ENCODE measurements at places on chromosomes 11 and 22. TPM values are rescaled to one million over a fixed set of nuclear protein-coding genes. Genes with fewer than 3 reads are reported as not detected.

GRCh38 chr11:103031834-103032233 lies 60.1 kb downstream of the DCUN1D5 start:
- no peak for DNase-seq
- no peak overlapping the region for H3K27ac ChIP-seq
- H3K27me3 ChIP-seq, result no peaks in the 10 kb centered on the region
- H3K36me3 ChIP-seq, result no peaks in the 10 kb centered on the region

- peaks cover 24% of the 10 kb centered on the region for H3K4me1 ChIP-seq
- H3K27me3 ChIP-seq, result no peaks in the 10 kb centered on the region
- H3K27ac ChIP-seq, result no peak overlapping the region
- peaks cover 20% of the 10 kb centered on the region for H3K36me3 ChIP-seq
Observed at GRCh38 chr11:65017937-65018336, 4.0 kb downstream of the ARL2 start.

Gene ENTHD1
- total RNA-seq, result 0.16 TPM

- no peak for DNase-seq
- H3K4me3 ChIP-seq, result no peak overlapping the region
- no peaks in the 10 kb centered on the region for H3K4me1 ChIP-seq
- H3K27me3 ChIP-seq, result no peaks in the 10 kb centered on the region
- no peak overlapping the region for H3K27ac ChIP-seq
- peaks cover 25% of the 10 kb centered on the region for H3K36me3 ChIP-seq
Observed at GRCh38 chr11:64752175-64752970, 7.4 kb downstream of the PYGM start.

GRCh38 chr22:48371391-48371790 lies 1456.3 kb downstream of the BRD1 start:
- no peak for DNase-seq
- peaks cover 20% of the 10 kb centered on the region for H3K27me3 ChIP-seq
- no peak overlapping the region for H3K27ac ChIP-seq
- H3K4me1 ChIP-seq, result no peaks in the 10 kb centered on the region
- no peak overlapping the region for H3K4me3 ChIP-seq
- H3K36me3 ChIP-seq, result no peaks in the 10 kb centered on the region

Gene TRIM66
- total RNA-seq, result 23.4 TPM

GRCh38 chr22:22037740-22038139 lies 55.2 kb upstream of the TOP3B start:
- no peak overlapping the region for H3K4me3 ChIP-seq
- peaks cover 4% of the 10 kb centered on the region for H3K27me3 ChIP-seq
- H3K36me3 ChIP-seq, result no peaks in the 10 kb centered on the region
- H3K4me1 ChIP-seq, result no peaks in the 10 kb centered on the region
- no peak overlapping the region for H3K27ac ChIP-seq
- DNase-seq, result no peak

DNA sequence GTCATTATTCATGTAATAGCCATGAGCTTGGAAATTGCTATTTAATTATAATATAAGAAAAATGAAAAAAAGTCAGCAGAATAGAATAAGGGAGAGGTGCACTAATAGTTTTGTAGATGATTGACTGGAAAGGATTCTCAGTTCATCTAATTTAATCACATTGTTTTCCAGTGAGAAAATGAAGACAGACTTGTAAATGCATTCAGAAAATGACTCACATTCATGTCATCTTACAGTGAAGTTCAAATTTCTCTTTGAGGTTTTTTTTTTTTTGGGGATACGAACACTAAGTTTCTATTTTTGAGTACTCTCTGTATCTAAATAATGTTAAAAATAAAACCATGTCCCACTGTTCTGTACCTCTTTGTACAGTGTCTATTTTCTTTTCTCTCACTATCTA lies 18.5 kb upstream of the OR4A16 start:
- no peak overlapping the region for H3K27ac ChIP-seq
- no peaks in the 10 kb centered on the region for H3K27me3 ChIP-seq
- no peak for DNase-seq
- H3K4me1 ChIP-seq, result no peaks in the 10 kb centered on the region
- H3K36me3 ChIP-seq, result no peaks in the 10 kb centered on the region

DNA sequence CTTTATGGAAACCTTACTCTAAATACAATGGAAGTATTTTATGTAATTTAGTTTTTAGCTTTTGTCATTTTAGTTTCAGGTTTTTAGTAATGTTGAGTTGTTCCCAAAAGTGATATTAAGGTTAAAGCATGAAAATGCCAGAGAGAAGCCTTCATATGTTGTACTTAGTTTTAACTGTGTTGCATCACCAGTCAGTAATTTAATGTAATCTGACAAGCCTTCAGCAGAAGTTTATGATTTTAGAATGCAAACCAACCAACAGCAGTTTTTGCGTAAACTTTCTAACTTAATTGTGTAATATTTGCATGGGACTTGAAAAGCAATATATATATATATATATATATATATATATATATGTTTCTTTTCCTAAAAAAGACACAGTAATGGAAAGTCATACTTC lies 110.6 kb downstream of the MSANTD4 start:
- no peak for DNase-seq
- H3K4me1 ChIP-seq, result no peaks in the 10 kb centered on the region
- H3K27ac ChIP-seq, result no peak overlapping the region
- H3K36me3 ChIP-seq, result no peaks in the 10 kb centered on the region
- no peak overlapping the region for H3K4me3 ChIP-seq

Gene IL18
- 0.53 TPM for total RNA-seq

- peak; percentile 62 for DNase-seq
- no peak overlapping the region for H3K4me3 ChIP-seq
Observed at GRCh38 chr11:36352922-36353321, 56.8 kb downstream of the PRR5L start.

GRCh38 chr11:122038543-122038942 lies 77.5 kb downstream of the BLID start:
- H3K4me3 ChIP-seq, result no peak overlapping the region
- no peaks in the 10 kb centered on the region for H3K36me3 ChIP-seq
- no peaks in the 10 kb centered on the region for H3K4me1 ChIP-seq
- no peaks in the 10 kb centered on the region for H3K27me3 ChIP-seq
- DNase-seq, result no peak
- no peak overlapping the region for H3K27ac ChIP-seq

- DNase-seq, result peak; percentile 9
- H3K27me3 ChIP-seq, result no peaks in the 10 kb centered on the region
Observed at GRCh38 chr22:38706101-38706900, 557 bp downstream of the GTPBP1 start.

GRCh38 chr22:39383841-39384625 lies 15.5 kb upstream of the TAB1 start:
- H3K4me3 ChIP-seq, result no peak overlapping the region
- H3K36me3 ChIP-seq, result no peaks in the 10 kb centered on the region
- H3K27me3 ChIP-seq, result peaks cover 7% of the 10 kb centered on the region
- no peak for DNase-seq

DNA sequence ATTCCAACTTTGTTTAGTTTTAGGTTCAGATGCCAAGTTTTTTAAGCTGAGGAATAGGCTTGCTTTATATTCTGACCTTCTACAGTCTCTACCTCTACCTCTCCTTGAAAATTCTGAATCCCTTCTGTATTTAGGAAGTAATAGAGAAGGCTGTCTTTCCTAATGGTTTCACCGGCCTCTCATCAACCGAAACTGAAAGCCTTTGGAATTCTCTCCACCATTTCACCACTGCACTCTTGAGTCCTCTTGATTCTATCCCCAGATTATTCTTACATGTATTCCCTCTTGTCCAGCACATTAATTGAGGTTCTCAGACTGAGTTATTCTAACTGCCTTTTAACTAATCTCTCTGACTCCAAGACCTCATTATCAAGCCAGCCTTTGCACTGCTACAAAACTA lies 67.7 kb upstream of the PICALM start:
- H3K4me3 ChIP-seq, result no peak overlapping the region
- no peaks in the 10 kb centered on the region for H3K36me3 ChIP-seq
- no peak for DNase-seq
- no peaks in the 10 kb centered on the region for H3K27me3 ChIP-seq

DNA sequence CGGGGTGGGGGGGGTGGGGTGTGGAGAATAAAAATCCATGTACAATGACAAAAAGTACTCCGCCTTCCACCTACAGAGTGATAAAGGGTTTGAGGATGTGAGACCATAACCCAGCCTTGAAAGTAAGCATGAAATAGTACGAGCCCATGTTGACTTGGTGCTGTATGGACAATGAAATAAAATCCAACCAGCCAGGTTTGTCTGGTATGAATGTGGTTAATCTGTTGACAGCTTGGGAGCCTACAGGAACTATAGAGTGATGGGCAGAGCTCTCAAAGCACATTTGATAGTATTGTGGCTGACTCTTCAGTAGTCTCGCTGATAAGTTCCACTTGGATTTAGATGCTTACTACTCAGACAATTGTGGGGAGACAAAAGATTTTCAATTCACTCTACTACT lies 48.8 kb upstream of the CD44 start:
- H3K4me3 ChIP-seq, result no peak overlapping the region
- H3K27ac ChIP-seq, result no peak overlapping the region
- H3K27me3 ChIP-seq, result no peaks in the 10 kb centered on the region
- DNase-seq, result no peak
- no peaks in the 10 kb centered on the region for H3K36me3 ChIP-seq
- H3K4me1 ChIP-seq, result peaks cover 22% of the 10 kb centered on the region

- H3K27ac ChIP-seq, result no peak overlapping the region
- H3K4me1 ChIP-seq, result no peaks in the 10 kb centered on the region
- H3K27me3 ChIP-seq, result no peaks in the 10 kb centered on the region
Observed at GRCh38 chr11:105220121-105220520, 80.6 kb upstream of the CARD18 start.

DNA sequence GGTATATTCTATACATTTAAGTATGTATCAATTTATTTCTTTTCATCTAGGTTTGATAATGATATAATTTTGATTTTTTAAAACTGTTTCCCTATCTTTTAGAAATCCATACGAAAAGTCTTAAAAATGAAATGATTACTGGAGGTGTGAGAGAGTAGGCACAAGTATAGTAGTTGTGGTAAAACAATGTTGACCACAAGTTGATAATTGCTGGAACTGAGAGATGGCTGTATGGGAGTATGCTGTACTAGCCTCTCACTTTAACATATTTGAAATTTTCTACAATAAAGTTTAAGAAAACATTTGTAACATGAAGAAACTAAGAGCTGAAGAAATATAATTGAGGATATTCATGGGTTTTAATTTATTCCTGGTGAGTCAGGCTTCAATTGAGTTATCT lies 30.0 kb downstream of the FSHB start:
- no peaks in the 10 kb centered on the region for H3K36me3 ChIP-seq
- H3K27me3 ChIP-seq, result no peaks in the 10 kb centered on the region
- H3K27ac ChIP-seq, result no peak overlapping the region
- H3K4me1 ChIP-seq, result no peaks in the 10 kb centered on the region

DNA sequence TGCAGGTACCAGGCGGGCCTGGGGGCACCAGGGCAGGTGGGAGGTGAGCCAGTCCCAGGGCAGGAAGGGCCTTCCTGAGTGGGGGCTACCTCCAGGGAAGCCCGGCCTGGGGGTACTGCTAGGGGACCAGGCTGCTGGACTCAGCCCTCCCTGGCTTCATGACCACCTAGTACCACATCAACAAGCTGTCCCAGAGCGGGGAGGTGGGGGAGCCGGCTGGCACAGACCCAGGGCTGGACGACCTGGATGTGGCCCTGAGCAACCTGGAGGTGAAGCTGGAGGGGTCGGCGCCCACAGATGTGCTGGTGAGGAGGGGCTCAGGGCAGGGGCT lies 6.7 kb downstream of the TRPT1 start:
- peaks cover 66% of the 10 kb centered on the region for H3K36me3 ChIP-seq
- peaks cover 18% of the 10 kb centered on the region for H3K4me1 ChIP-seq
- no peak for DNase-seq
- no peak overlapping the region for H3K27ac ChIP-seq
- no peak overlapping the region for H3K4me3 ChIP-seq

DNA sequence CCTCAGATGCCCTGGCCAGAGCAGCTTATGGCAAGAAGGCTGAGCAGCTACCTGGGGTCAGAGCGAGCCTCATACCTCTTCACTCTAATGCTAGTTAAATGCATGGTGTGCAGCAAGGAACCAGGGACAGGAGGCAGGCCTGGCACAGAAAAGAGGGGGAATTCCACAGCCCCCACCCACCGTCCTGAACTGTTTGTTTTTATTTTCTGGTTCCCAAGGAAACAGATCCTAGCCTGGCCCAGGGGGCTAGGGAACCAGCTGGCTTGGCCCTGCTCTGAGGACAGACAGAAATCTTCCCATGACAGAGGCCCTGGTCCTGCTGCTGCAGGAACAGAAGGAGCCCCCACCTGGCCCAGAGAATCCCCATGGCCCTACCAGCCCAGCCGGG lies 40.4 kb downstream of the SLCO2B1 start:
- no peak for DNase-seq
- no peak overlapping the region for H3K4me3 ChIP-seq
- H3K4me1 ChIP-seq, result no peaks in the 10 kb centered on the region
- H3K27me3 ChIP-seq, result no peaks in the 10 kb centered on the region
- H3K27ac ChIP-seq, result no peak overlapping the region

- H3K4me3 ChIP-seq, result no peak overlapping the region
- no peaks in the 10 kb centered on the region for H3K36me3 ChIP-seq
- H3K27me3 ChIP-seq, result peaks cover 2% of the 10 kb centered on the region
- H3K4me1 ChIP-seq, result no peaks in the 10 kb centered on the region
- H3K27ac ChIP-seq, result no peak overlapping the region
Observed at GRCh38 chr11:129590030-129590752, 214.5 kb downstream of the BARX2 start.

Gene OR51B4
- not detected for total RNA-seq

DNA sequence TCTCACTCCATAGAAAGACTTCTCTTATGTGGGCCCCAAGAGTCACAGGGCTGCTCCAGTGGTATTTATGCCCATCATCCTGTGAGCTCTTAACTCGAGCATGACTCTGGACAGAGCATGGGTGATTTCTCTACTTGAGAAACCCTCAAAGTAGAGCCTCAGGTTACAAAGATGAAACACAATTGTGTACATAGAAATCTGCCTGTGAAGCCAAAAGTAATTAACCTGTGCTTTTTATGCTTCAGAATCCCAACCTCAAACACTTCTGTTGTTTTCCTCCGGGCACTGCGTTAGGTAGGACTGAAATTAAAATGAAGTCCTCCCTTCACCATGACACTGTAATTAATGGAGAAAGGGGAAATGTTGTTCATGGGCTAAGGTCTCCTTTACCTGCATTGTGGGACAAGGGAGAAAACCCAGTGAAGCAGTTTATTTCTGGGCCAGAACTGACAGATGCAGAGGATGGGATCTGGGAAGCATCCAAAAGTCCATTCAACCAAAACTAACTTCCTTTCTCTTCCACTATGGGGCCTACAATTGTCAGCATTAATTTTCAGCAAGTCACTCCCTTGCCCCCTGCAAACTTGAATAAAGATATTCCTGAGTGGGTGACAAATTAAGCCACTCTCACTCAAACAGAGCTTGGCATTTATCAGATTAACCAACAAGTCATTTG lies 24.1 kb upstream of the POU2AF1 start:
- H3K4me3 ChIP-seq, result no peak overlapping the region
- no peak overlapping the region for H3K27ac ChIP-seq
- no peak for DNase-seq
- H3K4me1 ChIP-seq, result no peaks in the 10 kb centered on the region

Gene HOATZ
- total RNA-seq, result not detected

Gene CCDC86
- 16.3 TPM for total RNA-seq

GRCh38 chr22:43953988-43954785 lies 1.1 kb upstream of the SAMM50 start:
- peak overlapping the region; percentile 88 for H3K4me3 ChIP-seq
- DNase-seq, result no peak
- H3K27me3 ChIP-seq, result peaks cover 11% of the 10 kb centered on the region

Gene JHY
- 2.8 TPM for total RNA-seq

- no peak overlapping the region for H3K4me3 ChIP-seq
- peaks cover 2% of the 10 kb centered on the region for H3K27me3 ChIP-seq
- H3K36me3 ChIP-seq, result no peaks in the 10 kb centered on the region
- H3K27ac ChIP-seq, result no peak overlapping the region
- DNase-seq, result peak; percentile 13
Observed at GRCh38 chr11:114262681-114263512, 33.3 kb upstream of the NNMT start.

Gene PARVA
- 0.51 TPM for total RNA-seq

Gene ACAD8
- 26.7 TPM for total RNA-seq

Gene LARGE1
- total RNA-seq, result 3.0 TPM

Gene PAMR1
- 0.20 TPM for total RNA-seq
